ENCODE measurements at places on chromosomes 7 and 10.

DNA sequence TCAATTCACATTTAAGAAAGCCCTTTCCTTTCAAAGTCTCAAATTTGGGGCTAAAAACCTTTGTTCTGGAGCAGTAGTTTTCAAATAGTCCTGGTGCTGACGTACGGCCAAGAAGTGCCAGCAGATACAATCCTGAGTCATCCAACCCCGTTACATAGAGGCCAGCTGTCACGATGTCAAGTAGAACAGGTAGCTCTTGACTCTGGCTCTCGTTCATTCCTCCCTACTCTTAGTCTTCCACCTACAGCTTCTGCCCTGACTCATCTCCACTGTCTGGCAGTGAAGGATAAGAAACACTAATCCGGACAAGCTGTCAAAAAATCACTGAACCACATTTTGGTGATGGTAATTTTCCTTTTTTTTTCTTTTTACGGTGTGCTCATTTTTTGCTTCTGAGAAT, 132.4 kb upstream of the PTN start:
- no peak for DNase-seq

- no peak for DNase-seq
These were observed 41.6 kb downstream of the CALML5 start for GRCh38 chr10:5457741-5458140.

DNA sequence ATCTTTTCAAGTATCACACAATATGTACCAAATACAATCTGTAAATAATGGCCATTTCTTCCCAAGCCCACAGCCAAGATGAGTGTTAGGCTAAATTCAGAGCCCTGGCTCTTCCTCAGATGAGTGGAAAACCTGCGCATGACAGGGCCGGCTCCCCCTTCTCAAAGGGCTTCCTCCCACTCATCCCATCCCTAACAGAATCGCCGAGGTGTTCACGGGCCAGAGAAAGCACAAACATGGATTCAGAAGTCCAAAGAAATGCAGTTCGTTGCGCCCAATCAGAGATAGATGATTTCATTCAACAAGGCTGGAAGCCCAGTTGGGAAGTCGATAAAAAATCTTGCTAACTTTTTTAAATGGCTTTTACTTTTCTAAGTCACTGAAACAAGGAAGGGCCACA, 121.8 kb downstream of the UBE2H start:
- DNase-seq, result no peak

DNA sequence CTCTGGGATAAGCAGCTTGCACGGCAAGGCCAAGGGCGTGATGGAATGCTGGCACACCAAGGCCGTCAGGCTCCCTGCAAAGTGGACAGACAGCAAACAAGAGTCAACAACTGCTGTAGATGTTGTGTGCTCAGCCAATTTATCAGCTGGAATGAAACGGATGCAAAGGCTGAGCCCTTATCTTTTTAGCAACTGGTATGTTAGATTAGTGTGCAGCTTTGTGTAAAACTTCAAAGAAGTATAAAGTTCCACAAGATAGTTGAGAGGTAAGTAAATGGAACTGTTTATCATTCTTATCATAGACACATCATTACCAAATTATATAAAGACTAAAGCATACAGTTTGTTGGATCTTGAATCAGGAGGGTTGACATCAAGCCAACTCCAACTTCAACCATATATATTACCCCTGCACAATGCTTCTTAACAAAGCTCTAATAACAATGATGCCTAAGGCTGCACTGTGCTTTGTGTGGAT, 289.0 kb downstream of the TNS3 start:
- no peak for DNase-seq

- DNase-seq, result no peak
These were observed 75.7 kb upstream of the INSYN2A start for GRCh38 chr10:127272076-127272475.

Data from tongue (tissue), 3 donors.